ENCODE measurements at places on chromosomes 4 and X.

DNA sequence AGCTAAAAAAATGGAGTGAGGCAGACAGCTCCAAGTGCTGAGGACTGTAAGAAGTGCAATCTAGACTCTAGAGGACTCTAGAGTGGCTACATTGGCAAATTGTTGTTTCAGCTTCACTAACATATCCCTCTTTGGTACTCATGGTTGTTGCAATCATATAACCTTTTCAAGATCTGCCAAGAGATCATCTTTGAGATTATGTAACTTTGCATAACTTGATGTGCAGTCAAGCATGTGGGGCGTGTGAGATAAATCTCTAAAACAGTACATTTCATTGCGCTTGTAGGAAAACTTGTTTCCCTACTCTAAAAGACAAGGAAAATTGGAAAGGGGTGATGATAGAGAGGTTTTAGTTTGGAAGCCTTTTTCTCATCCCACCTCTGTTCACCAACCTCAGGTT lies 11.2 kb upstream of the BRS3 start:
- DNase-seq, result no peak

DNA sequence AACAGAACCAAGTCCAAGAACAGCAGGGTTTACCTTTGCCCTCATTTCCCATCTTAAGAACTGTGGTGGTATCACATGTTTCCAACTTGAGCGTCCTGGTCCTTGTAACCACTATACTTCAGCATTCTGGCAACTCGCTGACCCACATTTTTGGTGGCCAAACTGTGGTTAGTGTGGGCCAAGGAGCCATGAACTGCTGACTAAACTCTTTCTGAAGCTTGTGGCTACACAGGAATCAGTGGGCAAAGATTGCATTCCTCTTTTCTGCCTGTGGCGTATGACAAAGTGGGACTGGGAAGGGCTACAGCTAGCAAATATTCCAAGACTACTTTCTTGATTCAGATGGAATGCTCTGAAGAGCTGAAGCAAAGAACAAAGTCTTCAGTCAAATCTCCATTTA lies 106.3 kb upstream of the MID1 start:
- DNase-seq, result peak; percentile 52

GRCh38 chrX:31245714-31246113 lies 173.9 kb upstream of the FTHL17 start:
- DNase-seq, result no peak

DNA sequence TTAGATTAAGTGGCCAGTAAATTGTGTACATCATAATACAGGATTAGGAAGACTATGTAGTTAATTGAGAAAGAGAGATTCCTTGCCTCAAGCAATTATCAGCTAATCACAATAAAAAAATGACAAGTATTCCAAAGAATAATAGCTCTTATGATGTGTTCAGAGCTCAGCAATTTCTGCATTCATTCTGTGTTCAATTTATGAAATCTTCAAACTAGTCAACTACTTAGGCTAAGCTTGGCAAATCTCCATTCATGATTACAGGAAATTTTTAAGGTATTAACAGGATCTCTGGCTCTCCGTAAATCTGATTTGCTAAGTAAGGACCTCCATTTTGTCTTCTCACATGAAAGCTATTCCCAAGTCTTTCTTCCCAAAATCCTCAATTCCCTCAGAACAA lies 256.9 kb upstream of the TEX13A start:
- no peak for DNase-seq

DNA sequence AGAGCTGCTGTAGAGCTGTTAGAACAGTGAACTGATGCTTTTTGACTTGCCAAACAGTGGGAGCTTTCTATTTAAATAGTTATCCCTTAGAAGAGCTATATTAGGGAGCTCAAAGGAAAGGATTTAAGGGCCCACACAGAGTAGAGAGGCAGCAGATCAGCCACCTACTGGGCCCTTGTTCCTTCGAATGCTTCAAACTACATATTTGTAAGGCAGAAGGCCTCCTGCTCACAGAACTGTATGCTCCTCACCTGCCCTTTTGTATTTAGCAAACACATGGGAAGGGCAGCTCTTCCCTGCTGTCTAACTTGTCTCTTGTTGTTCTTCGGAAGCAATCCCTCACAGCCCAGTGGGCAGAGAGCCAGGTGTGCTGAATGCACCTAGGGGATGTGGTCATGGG lies 38.0 kb downstream of the IL1RAPL1 start:
- no peak for DNase-seq

GRCh38 chr4:141891260-141892120 lies 255.1 kb downstream of the IL15 start:
- DNase-seq, result no peak

- DNase-seq, result no peak
Measured at GRCh38 chr4:134628066-134628465, 426.5 kb upstream of the PABPC4L start.

GRCh38 chrX:63713526-63713925 lies 71.5 kb downstream of the ARHGEF9 start:
- DNase-seq, result peak; percentile 2

GRCh38 chrX:38607976-38608375 lies 46.6 kb downstream of the TSPAN7 start:
- DNase-seq, result no peak

- peak; percentile 72 for DNase-seq
Measured at GRCh38 chr4:182492423-182492822, 249.2 kb downstream of the TENM3 start.

GRCh38 chrX:17741123-17741511 lies 3.8 kb downstream of the SCML1 start:
- no peak for DNase-seq

- peak; percentile 52 for DNase-seq
Measured at GRCh38 chrX:46965125-46965758, 53.0 kb downstream of the JADE3 start.

GRCh38 chr4:84298023-84298718 lies 200.9 kb downstream of the NKX6-1 start:
- no peak for DNase-seq

GRCh38 chr4:168317621-168318020 lies 931 bp downstream of the DDX60 start:
- no peak for DNase-seq

DNA sequence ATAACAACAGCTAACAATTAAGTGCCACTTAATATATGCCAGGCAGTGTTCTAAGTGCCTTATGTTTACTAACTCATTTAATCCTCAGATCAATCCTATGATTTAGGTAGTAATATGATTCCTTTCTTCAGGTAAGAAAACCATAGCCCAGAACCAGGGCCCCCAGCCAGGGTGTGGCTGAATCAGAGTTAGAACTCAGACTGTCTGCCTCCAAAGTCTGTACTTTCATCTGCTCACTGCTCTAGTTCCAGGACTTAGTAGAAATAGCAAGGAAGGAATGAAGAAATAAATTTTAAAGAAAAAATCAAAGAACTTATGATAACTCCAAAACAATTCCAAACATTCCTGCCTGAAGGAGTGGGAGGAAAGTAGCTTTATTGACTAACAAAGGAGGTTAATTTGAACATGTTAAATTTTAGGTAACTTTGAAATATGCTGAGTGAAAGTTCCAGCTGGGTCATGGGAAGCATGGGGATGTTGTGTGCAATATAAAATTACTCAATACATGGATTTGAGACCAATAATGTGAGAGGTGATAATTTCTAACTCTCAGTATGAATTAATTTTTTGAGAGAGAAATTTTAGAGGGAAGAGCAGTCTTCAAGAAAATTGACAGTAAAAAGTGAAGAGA lies 8.8 kb upstream of the ADH1C start:
- no peak for DNase-seq

- peak; percentile 49 for DNase-seq
Measured at GRCh38 chrX:41085878-41086626, 807 bp downstream of the USP9X start.

DNA sequence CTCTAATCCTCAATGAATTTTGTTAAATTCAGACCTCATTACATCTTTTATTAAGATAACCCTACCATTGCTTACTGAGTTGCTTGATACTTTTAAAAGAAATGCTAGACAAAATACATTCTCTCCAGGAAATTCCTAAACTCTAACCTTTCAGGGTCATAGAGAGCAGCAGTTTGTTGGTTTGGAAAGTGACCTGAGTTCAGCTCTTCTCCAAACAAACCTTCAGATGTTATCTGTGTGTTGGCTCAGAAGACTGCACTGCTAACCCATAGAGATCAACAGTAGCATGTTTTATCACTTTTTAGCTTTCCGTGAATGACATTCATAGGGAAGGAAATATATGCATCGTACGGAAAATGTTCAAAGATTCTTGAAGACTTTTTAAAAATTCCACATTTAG lies 101.8 kb upstream of the VEGFC start:
- no peak for DNase-seq

GRCh38 chrX:39823854-39824253 lies 273.9 kb downstream of the BCOR start:
- no peak for DNase-seq

DNA sequence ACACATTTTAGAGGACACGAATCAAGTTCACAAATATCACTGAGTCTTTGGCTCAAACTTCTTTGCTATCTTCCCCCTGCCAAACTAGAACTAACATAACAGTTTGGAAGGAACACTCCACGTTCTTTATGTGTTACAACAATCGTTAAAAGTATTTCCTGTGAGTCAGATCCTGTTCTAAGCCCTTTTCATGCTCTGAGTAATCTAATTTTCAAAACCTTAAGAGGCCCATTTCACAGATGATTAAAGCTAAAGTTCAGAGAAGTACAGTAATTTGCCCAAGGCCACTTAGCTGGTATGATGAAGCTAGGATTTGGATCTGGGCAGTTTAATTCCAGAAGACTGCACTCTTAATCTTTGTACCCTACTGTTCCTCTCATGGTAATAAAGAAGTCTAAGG lies 854.4 kb upstream of the INTU start:
- DNase-seq, result peak; percentile 85

DNA sequence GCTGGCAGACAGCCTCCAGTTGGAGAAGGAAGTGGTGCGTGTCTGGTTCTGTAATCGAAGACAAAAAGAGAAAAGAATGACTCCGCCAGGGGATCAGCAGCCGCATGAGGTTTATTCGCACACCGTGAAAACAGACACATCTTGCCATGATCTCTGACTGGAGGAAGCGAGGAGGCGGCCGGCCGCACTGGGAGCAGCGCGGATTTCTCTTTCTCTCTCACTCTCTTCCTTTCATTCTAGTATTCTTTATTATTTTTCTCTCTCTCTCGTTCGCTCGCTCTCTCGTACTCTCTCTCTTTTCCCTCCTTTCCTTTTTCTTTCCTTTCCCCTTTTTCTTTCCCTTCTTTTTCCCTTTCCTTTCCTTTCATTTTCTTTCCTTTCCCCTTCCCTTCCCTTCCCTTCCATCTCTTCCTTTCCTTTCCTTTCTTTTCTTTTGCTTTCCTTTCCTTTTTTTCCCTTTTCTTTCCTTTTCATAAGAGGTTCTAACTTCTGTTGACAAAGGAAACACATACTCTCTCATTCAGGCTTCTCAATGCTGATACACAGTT lies 1.2 kb downstream of the POU3F4 start:
- DNase-seq, result no peak

DNA sequence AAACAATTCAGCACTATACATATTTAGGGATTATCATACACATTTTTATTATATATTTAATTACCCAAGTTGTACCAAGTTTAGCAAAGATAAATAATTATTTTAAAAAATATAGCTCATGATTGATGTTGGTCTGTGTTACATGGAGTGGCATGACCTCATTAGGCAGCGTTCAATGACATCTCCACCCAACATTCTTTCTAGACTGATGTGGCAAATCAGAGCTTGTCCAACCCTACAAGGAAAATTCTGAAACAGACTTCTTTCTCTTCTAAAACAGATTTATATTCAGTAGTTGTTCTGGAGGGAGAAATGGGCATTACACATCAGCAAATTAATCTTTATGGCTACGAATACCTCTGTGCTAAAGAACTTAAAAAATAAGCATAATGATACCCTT lies 189.7 kb downstream of the PDGFC start:
- DNase-seq, result peak; percentile 60

GRCh38 chr4:2069986-2070385 lies 10.9 kb downstream of the NAT8L start:
- no peak for DNase-seq

- DNase-seq, result no peak
Measured at GRCh38 chr4:188821500-188821899, 682.3 kb downstream of the TRIML1 start.

GRCh38 chrX:97215186-97215585 lies 331.5 kb downstream of the RPA4 start:
- DNase-seq, result peak; percentile 25

DNA sequence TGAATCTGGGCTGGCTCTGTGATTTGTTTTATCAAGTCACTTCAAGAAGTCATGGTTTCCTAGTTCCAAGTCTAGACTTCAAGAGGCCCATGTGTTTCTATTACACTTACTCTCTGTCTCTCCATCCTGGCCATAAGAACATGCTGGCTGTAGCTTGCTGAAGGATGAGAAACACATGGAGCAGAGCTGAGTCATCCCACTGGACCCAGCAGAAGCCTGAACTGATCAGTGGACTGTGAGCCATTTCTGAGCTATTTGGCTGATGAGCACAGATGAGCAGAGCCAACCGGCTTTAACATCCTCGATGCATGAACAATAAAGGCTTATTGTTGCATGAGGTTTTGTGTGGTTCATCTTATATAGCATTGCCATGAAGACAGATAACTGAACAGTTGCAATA lies 290.6 kb upstream of the BOD1L1 start:
- peak; percentile 100 for DNase-seq

GRCh38 chrX:43745938-43746721 lies 90.0 kb downstream of the MAOA start:
- DNase-seq, result peak; percentile 25

DNA sequence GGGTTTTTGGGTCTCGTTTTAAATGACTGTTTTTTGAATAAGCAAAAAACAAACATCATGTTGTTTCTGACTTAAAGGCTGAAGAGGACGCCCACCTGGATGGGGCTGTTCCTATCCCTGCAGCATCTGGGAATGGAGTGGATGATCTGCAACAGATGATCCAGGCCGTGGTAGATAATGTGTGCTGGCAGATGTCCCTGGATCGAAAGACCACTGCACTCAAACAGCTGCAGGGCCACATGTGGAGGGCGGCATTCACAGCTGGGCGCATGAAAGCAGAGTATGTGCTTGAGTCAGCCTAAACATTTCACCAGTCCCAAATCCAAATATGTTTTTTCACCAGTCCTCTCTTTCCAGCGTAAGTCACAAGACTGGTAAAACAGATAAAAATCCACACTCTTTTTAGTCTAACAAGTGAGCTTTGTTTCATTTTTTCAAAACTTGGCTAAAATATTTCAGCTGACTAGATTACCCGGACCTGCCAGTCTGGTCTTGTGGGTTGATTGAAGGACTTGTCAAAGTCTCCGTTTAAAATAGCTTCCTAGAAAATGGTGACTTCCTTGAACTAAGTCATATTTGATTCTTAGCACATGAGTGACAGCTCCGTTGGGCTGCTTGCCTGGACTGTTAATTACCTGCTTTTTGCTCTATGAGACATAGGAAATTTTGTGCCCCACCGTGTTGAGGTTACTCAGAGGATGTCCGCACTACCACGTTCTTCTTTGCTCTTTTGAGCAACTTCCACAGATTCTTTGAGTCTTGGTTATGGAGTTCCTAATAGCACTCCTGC lies 20.8 kb downstream of the ENOPH1 start:
- no peak for DNase-seq

- no peak for DNase-seq
Measured at GRCh38 chr4:182400790-182401189, 157.6 kb downstream of the TENM3 start.

All from fibroblast of mammary gland (primary cell).